Renal cortical epithelial cell (primary cell): ENCODE measurements at places on chromosomes 5 and 9. TPM values are rescaled to one million over a fixed set of nuclear protein-coding genes. Genes with fewer than 3 reads are reported as not detected.

Gene NR2F1
- 0.35 and 3.4 TPM in 2 replicates for total RNA-seq

Gene ST8SIA4
- 0.17 and 3.9 TPM in 2 replicates for total RNA-seq

Gene RAPGEF6
- total RNA-seq: 12.7 and 27.8 TPM in 2 replicates

Gene LECT2
- total RNA-seq: not detected in 2 replicates

Gene MEF2C
- 1.8 and 8.3 TPM in 2 replicates for total RNA-seq

Gene VCAN
- total RNA-seq: 269 and 2,590 TPM in 2 replicates

Gene ERAP2
- 6.4 and 184 TPM in 2 replicates for total RNA-seq

Gene PDLIM4
- total RNA-seq: 92.0 and 249 TPM in 2 replicates

Gene KIF4B
- 0.05 TPM in 1 of 2 replicates, not detected in the other for total RNA-seq

Gene FBP1
- total RNA-seq: 0.10 and 2.3 TPM in 2 replicates

Gene F12
- total RNA-seq: 3.1 and 5.9 TPM in 2 replicates

Gene PCA3
- total RNA-seq: 0.05 TPM in 1 of 2 replicates, not detected in the other

Gene DNAH5
- 3.6 and 7.7 TPM in 2 replicates for total RNA-seq

Gene ENTPD8
- total RNA-seq: 0.05 and 0.17 TPM in 2 replicates

Gene GPR150
- total RNA-seq: 0.69 TPM in 1 of 2 replicates, not detected in the other

Gene PPP2R2B
- 0.25 and 1.2 TPM in 2 replicates for total RNA-seq

Gene WDR36
- total RNA-seq: 51.1 and 69.5 TPM in 2 replicates

Gene TMC1
- 0.15 TPM in 1 of 2 replicates, not detected in the other for total RNA-seq

Gene SOHLH1
- not detected in 2 replicates for total RNA-seq

Gene BOD1
- total RNA-seq: 41.7 and 44.1 TPM in 2 replicates

Gene SEMA6A
- 1.0 and 6.9 TPM in 2 replicates for total RNA-seq

Gene LOX
- 38.7 and 166 TPM in 2 replicates for total RNA-seq

Gene PRRT1B
- 0.20 TPM in 1 of 2 replicates, not detected in the other for total RNA-seq

Gene RNF183
- total RNA-seq: 0.80 and 1.2 TPM in 2 replicates

Gene DMRT2
- total RNA-seq: not detected in 2 replicates

Gene DAB2
- 14.1 and 117 TPM in 2 replicates for total RNA-seq

Gene NTRK2
- 0.35 and 9.8 TPM in 2 replicates for total RNA-seq

Gene GLRA1
- total RNA-seq: not detected in 2 replicates

Gene FOXD1
- total RNA-seq: 7.3 and 9.6 TPM in 2 replicates

Gene PCDHGB4
- 4.9 and 12.5 TPM in 2 replicates for total RNA-seq

Gene CARD6
- 7.0 and 10.8 TPM in 2 replicates for total RNA-seq

Gene FBN2
- 24.5 and 50.9 TPM in 2 replicates for total RNA-seq

Gene SLC1A1
- 39.1 and 39.5 TPM in 2 replicates for total RNA-seq

Gene ENTR1
- total RNA-seq: 30.4 and 54.5 TPM in 2 replicates

Gene GCNT1
- total RNA-seq: 25.0 and 130 TPM in 2 replicates

Gene PWWP2A
- 16.3 and 21.7 TPM in 2 replicates for total RNA-seq

Gene GTF2H2C
- 61.8 and 76.6 TPM in 2 replicates for total RNA-seq

Gene FOXD4L6
- 0.10 and 0.17 TPM in 2 replicates for total RNA-seq

Gene GCNT4
- 5.5 and 11.6 TPM in 2 replicates for total RNA-seq

Gene IRX2
- total RNA-seq: 6.1 and 20.5 TPM in 2 replicates

Gene SVEP1
- total RNA-seq: under 0.01 and 0.17 TPM in 2 replicates

Gene LRRC70
- total RNA-seq: 0.52 and 1.7 TPM in 2 replicates

Gene ADAMTS2
- total RNA-seq: 2.8 and 4.2 TPM in 2 replicates

Gene CXCL14
- total RNA-seq: 0.69 and 51.1 TPM in 2 replicates

Gene OR1Q1
- not detected in 2 replicates for total RNA-seq

Gene LHX3
- not detected in 2 replicates for total RNA-seq

Gene SLC12A2
- total RNA-seq: 31.6 and 41.3 TPM in 2 replicates

Gene CCDC192
- not detected in 2 replicates for total RNA-seq

Gene CNOT6
- total RNA-seq: 14.2 and 47.7 TPM in 2 replicates

Gene GMCL2
- total RNA-seq: not detected in 2 replicates

Gene BTNL8
- 0.35 TPM in 1 of 2 replicates, not detected in the other for total RNA-seq

Gene HMMR
- 1.4 and 18.9 TPM in 2 replicates for total RNA-seq

Gene C5orf52
- not detected in 2 replicates for total RNA-seq

Gene CHSY3
- total RNA-seq: 0.70 and 2.1 TPM in 2 replicates

Gene PIP5K1B
- total RNA-seq: 0.15 TPM in 1 of 2 replicates, not detected in the other

Gene ALDH7A1
- 29.7 and 58.8 TPM in 2 replicates for total RNA-seq
